ENCODE measurements at places on chromosomes 4 and X.
A peak's percentile ranks its signal among the peaks of the same experiment; 100 is the strongest.

DNA sequence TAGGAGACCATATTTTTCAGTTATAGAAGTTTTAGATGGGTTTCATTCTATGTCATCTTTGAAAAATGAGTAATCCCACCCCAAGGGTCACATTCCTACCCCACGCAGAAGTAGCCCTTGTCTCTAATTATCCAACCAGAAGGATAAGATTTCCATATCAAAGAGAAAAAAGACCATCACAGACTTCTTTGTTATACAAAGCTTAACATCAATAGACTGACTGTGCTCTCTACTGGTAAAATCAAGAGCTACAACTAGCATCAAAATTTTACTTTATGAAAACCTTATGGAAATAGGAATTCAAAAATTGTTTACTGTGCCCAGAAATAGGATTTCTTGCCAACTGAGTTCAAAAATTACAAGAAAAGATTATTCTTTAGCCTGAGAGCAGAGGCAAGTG lies 24.9 kb downstream of the TNMD start:
- peak; percentile 1 for DNase-seq

DNA sequence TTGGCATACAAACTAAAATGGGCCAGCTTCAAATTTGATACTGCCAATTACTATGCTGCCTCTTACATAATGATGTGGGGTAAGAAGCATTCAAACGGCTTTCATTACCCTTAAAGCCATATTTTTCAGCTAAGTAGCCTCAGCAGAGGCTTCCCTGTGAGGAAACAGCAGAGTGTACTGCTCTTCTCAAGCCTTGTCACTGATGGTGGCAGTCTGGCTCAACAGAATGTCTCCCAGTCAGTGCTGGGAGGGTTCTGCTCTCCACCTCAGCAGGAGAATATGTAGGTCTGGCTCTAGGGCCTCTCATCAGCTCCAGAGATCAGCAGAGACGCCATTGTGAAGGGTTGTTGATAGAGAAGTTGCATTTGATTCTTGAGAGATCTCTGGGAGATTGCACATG lies 44.6 kb upstream of the MBNL3 start:
- no peak for DNase-seq

DNA sequence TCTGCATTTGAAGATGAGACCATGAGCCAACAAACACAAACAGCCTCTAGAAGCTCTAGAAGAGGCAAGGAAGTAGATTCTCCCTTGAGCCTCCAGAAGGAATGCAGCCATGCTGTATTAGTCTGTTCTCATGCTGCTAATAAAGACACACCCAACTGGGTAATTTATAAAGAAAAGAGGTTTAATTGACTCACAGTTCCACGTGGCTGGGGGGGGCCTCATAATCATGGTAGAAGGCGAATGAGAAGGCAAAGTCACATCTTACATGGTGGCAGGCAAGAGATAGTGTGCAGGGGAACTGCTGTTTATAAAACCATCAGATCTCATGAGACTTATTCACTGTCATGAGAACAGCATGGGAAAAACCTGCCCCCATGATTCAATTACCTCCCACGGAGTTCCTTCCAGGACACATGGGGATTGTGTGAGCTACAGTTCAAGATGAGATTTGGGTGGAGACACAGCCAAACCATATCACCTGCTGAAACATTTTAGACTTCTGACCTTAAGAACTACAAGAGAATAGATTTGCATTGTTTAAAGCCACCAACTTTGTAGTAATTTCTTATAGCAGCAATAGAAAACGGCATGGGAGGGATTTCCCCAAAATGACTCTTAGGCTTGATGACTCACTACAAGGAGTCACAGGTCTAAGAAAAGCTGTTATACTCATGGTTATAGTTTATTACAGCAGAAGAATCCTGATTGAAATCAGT lies 284.4 kb upstream of the SFRP2 start:
- peak; percentile 88 for DNase-seq

DNA sequence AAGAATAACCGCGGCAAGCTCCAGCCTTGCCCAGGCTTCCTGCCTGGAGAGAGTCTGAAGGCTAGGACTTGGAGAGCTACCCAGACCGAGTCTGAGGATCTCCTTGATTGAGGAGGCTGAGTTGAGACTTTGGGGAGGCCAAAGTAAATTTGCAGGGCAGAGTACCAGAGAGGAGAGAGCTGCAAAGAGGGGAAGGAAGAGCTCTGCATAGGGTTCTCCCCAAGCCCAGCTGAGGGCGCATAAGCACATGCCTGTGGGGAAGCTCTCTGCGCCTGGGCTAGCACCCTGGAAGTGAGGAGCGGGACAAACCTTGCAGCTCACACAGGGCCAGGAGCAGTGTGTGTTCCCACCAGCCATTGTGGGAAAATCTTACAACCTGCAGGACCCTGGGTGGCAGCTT lies 56.1 kb downstream of the FAM193A start:
- no peak for DNase-seq

DNA sequence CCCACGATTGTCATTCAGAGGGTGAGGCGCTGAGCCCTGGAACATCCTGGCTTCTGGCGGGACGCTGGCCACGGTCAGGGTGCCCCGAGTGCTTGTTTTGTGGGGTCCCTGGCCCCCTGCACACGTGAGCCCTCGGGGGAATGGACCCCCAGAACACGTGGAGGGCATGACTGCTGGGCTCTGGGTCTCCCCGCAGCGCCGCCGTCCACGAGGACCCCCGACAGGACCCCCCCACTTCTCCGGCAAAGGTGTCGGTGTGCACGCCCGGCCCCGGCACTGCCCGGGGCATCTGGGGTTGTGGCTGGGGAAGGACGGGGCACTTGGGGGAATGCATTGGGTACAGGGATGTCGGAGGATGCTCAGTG lies 13.9 kb upstream of the GTPBP6 start:
- no peak for DNase-seq

GRCh38 chr4:71526637-71527406 lies 188.0 kb downstream of the SLC4A4 start:
- no peak for DNase-seq

DNA sequence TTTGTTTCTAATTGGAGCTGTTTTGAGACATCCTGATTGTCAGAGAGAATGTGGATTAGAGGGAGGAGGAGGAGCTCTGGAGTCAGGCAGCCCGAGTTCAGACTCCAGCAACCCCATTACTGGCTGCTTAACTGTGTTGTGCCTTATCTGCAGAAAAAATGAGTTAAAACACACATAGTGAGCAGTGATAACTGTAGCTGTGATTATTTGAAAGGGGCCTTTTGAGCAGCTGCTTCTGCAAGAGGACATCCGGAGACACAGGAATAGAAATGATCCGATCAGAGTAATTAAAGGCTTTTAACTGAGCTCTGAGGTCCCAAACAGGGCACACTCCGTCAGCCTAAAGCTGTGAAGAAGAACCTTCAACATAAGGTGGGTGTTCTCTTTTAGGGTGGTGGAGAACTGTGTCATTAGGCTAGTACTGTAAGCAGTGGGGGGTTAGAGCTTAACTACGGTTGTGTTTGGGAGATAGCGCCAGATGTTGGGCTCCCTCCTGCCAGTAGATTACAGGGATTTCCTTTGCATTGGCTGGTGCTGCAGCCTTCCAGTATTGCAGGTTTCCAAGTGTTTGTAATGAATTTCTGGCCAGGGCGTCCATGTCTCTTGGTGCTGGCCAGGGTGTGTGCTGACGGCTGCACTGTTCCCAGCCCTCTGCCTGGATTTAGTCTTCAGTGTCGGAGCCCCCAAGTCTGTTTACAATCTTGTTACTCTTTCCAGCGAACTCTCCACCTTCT lies 24.3 kb downstream of the ADD1 start:
- DNase-seq, result peak; percentile 61

Measured in cardiac fibroblast (primary cell).